ENCODE measurements at places on chromosomes 3 and 15. TPM values are rescaled to one million over a fixed set of nuclear protein-coding genes. Genes with fewer than 3 reads are reported as not detected.
A peak's percentile ranks its signal among the peaks of the same experiment; 100 is the strongest.

DNA sequence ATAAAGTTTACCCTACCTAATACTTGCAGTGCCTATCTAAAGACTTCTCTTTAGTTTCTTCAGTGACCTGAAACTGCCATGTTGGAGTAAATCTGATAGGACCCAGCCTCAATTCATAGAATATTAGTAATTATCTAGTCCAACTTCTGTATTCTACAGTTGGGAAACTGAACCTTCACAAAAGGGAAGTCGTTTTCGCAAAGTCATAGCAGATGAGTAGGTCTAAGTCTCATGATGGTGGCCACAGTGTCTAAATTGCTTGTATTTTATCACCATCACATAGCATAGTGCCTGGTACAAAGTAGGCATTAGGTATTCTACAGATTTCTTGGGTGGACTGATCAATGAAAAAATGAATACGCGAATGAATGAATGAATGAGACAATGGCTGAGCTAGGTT, 8.4 kb downstream of the GMNC start:
- H3K27me3 ChIP-seq = no peaks in the 10 kb centered on the region
- H3K4me3 ChIP-seq = no peak overlapping the region
- H3K36me3 ChIP-seq = no peaks in the 10 kb centered on the region
- no peak overlapping the region for H3K27ac ChIP-seq

DNA sequence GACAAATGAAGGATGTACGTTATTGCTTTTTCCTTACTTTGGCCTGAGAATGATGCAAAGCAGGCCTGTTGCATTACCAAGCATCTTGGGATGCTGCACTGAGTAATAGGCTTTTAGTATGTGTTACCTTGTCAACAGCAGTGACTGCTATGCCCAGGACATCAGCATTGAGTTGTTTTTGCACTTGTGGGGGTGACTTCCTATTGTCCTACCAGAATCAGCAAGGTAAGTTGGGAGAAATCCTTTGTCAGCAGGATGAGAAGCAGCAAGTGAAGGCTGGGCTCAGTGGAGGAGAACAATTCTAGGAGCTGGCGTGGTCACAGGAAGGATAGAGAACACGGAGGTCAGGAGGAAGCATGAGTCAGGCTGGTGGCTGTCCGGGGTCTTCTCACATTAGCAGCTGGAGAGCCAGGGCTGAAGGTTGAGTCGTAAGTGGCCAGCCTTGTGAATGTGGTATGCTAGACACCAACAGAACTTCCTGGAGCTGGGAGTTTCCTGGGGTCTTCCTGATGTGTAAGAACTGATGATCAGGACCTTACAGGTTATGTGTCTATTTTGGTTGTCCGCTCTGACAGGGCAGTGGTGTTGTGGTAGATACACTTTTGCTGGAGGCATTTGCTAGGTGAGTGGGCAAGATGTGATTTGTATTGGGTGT, 142.7 kb downstream of the FNDC3B start:
- H3K27ac ChIP-seq = no peak overlapping the region
- peaks cover 43% of the 10 kb centered on the region for H3K4me1 ChIP-seq
- no peak for DNase-seq
- H3K4me3 ChIP-seq = no peak overlapping the region
- H3K36me3 ChIP-seq = no peaks in the 10 kb centered on the region
- H3K27me3 ChIP-seq = no peaks in the 10 kb centered on the region

DNA sequence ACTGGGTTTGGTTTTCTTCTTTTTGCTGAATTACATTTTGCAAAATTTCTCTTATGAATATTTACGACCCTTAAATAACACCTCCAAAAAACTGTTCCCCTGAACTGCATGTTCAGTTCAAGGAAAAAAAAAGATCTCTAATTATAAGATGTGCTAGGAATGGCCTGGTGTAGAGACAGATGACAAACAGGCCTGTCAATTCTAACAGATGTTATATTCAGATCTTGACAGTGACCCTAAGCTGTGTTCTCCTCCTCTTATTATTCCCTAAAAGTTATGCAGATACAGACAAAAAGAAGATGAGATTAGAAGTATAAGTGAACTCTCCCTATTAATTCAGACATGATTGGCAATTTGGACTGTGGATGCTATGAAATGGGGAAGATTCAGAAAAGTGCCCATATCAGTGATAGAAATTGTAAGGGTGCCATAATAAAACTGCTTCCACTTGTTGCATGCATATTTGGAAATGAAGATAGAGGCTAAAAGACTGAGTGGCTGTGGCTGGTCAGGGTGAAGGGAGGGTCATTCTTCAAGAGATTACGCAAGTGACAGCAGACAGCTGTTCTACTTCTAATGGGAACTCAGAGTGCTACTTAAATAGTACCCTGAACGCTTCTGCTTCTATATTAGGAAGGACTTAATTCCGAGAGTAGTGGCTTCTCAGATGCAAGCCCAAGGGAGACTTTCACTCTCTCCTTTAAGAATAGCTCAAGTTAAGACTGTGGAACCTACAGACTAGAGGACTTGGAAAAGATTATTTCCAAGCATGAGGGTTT, 75.5 kb downstream of the ADAMTS9 start:
- peak overlapping the region; percentile 74 for H3K27ac ChIP-seq
- H3K36me3 ChIP-seq = no peaks in the 10 kb centered on the region
- H3K4me3 ChIP-seq = no peak overlapping the region
- DNase-seq = no peak
- peaks cover 37% of the 10 kb centered on the region for H3K4me1 ChIP-seq

- DNase-seq = no peak
- H3K4me1 ChIP-seq = peaks cover 8% of the 10 kb centered on the region
- H3K27me3 ChIP-seq = no peaks in the 10 kb centered on the region
- no peak overlapping the region for H3K4me3 ChIP-seq
Measured at GRCh38 chr3:44845528-44846520, 15.9 kb upstream of the TMEM42 start.

DUOX2 gene
- under 0.01 TPM for total RNA-seq

DNA sequence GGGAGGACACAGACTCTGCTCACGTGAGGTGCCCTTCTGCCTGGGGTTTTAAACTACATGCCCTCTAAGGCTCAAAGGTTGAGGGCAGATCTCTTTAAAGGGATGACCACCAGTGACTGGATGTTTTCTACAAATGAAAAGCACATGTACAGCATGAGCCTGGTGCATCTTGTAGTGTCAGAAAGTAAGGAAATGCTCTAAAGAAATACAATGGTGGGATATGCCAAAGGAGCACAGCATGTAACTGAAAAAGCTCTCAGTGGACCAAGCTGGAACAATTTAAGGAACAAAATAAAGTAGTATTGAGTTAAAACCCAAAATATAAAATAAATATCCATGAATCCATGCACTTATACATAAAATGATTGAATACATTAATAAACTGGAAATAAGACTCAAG, 78.3 kb upstream of the SEMA6D start:
- H3K4me1 ChIP-seq = no peaks in the 10 kb centered on the region
- no peaks in the 10 kb centered on the region for H3K36me3 ChIP-seq
- no peak overlapping the region for H3K4me3 ChIP-seq
- H3K27ac ChIP-seq = no peak overlapping the region
- no peaks in the 10 kb centered on the region for H3K27me3 ChIP-seq

DNA sequence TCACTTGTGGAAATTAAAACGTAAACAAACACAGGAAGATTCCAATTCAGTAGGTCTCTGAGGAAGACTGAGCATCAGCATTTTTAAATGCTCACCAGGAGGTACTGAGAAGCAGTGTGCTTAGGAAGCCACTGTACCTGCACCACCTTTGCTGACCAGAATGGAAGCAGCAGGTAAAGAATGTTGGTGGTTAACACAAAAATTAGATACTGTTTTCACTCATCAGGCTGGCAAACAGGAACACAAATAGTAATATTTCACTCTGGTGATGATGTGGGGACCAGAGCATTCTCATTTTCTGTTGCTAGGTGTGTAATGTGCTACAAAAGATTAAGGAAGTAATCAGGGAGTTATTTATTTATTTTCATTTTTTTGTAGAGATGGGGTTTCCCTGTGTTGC, 29.9 kb upstream of the GHSR start:
- H3K27ac ChIP-seq = no peak overlapping the region
- DNase-seq = no peak
- no peaks in the 10 kb centered on the region for H3K27me3 ChIP-seq
- H3K36me3 ChIP-seq = no peaks in the 10 kb centered on the region
- H3K4me1 ChIP-seq = no peaks in the 10 kb centered on the region

DNA sequence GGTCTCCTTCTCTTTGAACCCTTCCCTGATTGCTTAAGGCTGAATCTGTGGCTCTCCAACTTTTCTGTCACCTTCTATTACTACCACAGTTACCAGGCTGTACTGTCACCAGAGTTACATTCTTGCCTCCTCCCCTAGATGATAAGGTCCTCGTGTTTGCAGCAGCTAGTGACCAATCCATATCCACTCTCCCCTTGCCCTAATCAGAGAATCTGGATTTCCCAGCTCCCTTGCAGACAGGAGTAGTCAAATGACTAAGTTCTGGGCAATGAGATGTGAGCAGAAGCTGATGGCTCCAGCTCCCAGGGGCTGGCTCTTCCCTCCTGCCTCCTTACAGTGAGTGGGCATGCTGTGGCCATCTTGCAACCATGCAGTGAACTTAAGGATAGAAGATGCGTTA, 95.4 kb upstream of the VGLL4 start:
- H3K4me1 ChIP-seq = no peaks in the 10 kb centered on the region
- no peak overlapping the region for H3K4me3 ChIP-seq
- no peaks in the 10 kb centered on the region for H3K27me3 ChIP-seq
- H3K36me3 ChIP-seq = no peaks in the 10 kb centered on the region
- DNase-seq = no peak

- no peak overlapping the region for H3K27ac ChIP-seq
- H3K4me1 ChIP-seq = no peaks in the 10 kb centered on the region
- no peak for DNase-seq
- no peaks in the 10 kb centered on the region for H3K36me3 ChIP-seq
Measured at GRCh38 chr15:78599189-78599588, 21.6 kb downstream of the CHRNA3 start.

PLCB2 gene
- total RNA-seq = 3.1 TPM

GRCh38 chr3:126848991-126849390, 133.9 kb upstream of the PLXNA1 start:
- no peak overlapping the region for H3K4me3 ChIP-seq
- H3K27ac ChIP-seq = no peak overlapping the region
- H3K27me3 ChIP-seq = no peaks in the 10 kb centered on the region

CASR gene
- 11.9 TPM for total RNA-seq

DNA sequence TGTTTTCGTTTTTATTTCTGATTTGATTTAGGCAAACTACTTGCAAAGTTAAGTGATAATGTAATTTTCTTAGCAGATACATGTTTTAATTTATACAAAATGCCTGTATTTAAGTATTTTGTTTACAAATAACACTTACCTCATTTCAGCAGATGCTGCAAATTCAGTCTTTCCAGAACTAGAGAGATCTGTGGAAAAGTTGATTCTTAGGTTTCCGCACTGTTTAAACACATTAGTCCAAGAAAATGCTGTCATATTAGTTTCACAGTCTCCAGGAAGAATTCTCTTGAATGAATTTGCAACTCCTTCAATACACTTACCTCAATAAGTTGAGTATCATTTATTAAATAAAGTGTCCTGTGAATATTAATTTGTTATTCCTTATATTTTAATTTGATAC, 383.1 kb downstream of the NAALADL2 start:
- no peak overlapping the region for H3K4me3 ChIP-seq
- no peaks in the 10 kb centered on the region for H3K27me3 ChIP-seq
- H3K4me1 ChIP-seq = no peaks in the 10 kb centered on the region

DNA sequence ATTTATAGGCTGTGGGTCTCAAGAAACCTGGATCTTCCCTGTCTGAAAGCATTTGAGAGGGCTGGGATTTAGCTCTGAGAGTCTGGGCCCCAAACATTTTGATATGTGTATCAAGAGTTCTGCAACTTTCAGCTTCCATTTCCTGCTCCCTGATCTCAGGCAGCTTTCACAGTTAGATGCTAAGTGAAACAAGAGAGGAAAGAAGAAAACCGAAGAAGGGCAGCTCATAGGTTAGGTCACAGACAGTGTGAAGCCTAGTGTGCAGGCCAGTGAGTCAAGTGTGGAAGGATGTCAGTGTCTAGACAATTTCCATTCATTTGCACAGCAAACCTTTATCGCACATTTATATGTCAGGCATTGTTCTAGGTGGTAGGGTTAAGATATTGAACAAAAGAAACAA, 173.6 kb upstream of the PROK2 start:
- peaks cover 6% of the 10 kb centered on the region for H3K4me1 ChIP-seq
- no peaks in the 10 kb centered on the region for H3K27me3 ChIP-seq
- H3K4me3 ChIP-seq = no peak overlapping the region

GRCh38 chr3:99753268-99753975, 64.2 kb upstream of the CMSS1 start:
- H3K4me1 ChIP-seq = no peaks in the 10 kb centered on the region
- DNase-seq = no peak
- H3K27me3 ChIP-seq = no peaks in the 10 kb centered on the region
- H3K27ac ChIP-seq = no peak overlapping the region

SLC7A14 gene
- total RNA-seq = not detected

PEX5L gene
- 4.2 TPM for total RNA-seq

RBPMS2 gene
- total RNA-seq = 0.33 TPM

- H3K4me3 ChIP-seq = no peak overlapping the region
- no peak overlapping the region for H3K27ac ChIP-seq
- no peaks in the 10 kb centered on the region for H3K36me3 ChIP-seq
- H3K27me3 ChIP-seq = no peaks in the 10 kb centered on the region
Measured at GRCh38 chr3:120286465-120286864, 1.4 kb upstream of the GPR156 start.

ADAMTSL3 gene
- 10.2 TPM for total RNA-seq

CLDN16 gene
- total RNA-seq = not detected

DAZL gene
- total RNA-seq = not detected

DNA sequence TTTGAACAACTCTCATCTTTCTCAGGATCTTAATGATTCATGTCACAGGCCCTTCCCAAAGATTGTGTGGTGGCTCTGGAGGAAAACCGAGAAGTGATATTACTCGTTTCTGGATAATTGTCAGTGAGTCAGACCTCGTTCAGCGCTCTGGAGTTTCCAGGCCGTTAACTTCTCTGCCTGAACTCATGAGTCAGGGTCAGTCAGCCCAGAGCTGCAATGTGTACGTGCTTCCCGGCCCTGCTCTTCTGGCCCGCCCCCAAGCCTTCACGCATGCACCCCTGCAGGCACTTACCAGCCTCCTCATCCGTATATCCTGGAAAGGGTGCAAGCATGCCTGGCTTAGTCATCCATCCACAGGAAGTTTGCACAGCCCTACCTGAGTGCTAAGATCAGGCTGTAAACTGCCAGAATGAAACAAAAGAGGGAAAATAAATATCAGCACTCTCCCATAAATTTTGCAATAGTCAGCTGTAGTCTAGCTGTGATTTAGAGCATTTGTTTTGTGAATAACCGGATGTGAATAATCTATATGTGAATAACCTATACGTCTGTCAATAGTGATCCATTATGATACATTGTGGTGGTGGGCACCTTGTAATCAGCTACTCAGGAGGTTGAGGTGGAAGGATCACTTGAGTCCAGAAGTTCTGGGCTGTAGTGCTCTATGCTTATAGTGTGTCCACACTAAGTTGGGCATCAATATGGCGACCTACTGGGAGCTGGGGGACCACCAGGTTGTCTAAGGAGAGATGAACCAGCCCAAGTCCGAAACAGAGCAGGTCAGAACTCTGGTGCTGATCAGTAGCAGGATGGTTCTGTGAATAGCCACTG, 35.3 kb upstream of the SEMA4B start:
- H3K27me3 ChIP-seq = no peaks in the 10 kb centered on the region
- peak overlapping the region; percentile 45 for H3K27ac ChIP-seq
- peaks cover 24% of the 10 kb centered on the region for H3K4me1 ChIP-seq
- H3K36me3 ChIP-seq = peaks cover 2% of the 10 kb centered on the region

All from body of pancreas (tissue), 4 donors.